Midbrain (tissue), 1 donor: ENCODE measurements at places on chromosomes 16 and 17.

DNA sequence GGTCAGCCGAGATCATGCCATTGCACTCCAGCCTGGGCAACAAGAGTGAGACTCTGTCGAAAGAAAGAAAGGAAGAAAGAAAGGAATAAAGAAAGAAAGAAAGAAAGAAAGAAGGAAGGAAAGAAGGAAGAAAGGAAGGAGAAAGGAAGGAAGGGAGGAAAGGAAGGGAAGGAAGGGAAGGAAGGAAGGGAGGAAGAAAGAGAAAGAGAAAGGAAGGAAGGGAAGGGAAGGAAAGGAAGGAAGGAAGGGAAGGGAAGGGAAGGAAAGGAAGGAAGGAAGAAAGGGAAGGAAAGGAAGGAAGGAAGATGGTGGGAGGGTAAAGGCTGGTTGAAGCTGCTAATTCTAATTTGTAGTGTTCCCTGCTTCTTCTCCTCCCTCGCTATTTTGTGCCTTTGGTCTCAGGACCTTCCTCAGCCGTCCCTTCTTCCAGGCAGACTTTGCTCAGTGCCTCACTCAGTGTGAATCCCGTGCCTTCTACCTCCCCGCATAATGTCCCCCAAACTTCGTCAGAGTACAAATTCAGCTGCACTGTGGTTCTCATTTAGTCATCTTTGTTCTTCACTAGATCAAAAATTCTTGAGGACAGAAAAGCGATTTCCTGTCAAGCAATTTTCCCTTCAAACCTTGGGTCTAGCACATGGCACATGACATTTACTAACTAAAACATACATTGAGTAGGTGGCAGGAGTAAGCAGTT, 31.1 kb upstream of the PAFAH1B1 start:
- DNase-seq: no peak

DNA sequence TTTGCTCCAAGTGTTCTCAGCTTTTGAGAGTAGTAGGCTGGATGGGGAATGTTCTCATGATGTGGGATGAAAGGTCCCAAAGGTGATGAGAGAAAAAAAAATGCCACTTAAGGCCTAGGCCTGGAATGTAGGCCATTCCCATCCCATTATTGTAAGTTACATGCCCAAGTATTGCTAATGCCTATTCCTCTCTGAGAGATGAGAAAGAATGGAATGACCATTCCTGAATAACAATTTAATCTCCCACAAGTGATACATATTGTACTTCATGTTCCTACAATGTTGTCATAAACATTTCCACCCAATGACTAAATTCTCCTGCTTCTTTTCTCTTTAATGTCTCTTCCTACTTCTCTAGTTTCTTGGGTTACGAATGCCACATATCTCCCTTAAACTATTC, 102.8 kb upstream of the KCNJ16 start:
- no peak for DNase-seq

DNA sequence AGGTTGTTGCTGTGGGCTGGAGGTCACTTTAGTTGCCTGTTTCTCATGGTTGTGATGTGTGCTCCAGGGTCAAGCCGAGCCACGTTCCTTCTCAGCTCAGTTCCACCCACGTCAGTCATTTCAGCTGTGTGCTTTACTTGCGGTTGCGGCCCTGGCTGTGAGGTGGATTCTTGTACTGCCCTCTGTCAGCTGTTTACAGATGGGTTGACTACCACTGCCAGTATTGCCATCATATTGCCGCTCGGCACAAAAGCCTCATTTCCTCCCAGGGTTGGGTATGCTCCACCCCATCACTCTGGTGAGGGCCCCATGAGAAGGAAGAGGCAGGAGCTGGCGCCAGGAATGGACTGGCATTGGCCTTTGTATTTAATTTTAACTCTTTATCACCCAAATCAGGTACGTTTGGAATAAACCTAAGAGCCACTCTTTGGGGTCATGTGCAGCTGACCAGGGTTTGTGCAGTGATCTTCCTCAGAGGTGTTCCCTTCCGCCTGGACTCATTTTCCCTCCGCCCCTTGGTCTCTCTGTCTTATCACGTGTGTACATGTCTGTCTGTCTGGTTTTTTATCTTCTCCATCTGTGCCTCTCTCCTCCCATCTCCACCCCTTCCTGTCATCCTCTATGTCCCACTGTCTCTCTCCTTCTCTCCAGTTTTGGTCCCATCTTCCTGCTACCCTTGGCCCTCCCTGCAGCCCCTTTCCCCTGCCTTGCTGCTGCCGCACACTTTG, 25.0 kb downstream of the METTL22 start:
- DNase-seq: no peak

- DNase-seq: no peak
These were observed 58.4 kb downstream of the TMEM100 start for GRCh38 chr17:55664287-55664686.

- DNase-seq: no peak
These were observed 4.6 kb downstream of the RAI1 start for GRCh38 chr17:17685775-17686291.

DNA sequence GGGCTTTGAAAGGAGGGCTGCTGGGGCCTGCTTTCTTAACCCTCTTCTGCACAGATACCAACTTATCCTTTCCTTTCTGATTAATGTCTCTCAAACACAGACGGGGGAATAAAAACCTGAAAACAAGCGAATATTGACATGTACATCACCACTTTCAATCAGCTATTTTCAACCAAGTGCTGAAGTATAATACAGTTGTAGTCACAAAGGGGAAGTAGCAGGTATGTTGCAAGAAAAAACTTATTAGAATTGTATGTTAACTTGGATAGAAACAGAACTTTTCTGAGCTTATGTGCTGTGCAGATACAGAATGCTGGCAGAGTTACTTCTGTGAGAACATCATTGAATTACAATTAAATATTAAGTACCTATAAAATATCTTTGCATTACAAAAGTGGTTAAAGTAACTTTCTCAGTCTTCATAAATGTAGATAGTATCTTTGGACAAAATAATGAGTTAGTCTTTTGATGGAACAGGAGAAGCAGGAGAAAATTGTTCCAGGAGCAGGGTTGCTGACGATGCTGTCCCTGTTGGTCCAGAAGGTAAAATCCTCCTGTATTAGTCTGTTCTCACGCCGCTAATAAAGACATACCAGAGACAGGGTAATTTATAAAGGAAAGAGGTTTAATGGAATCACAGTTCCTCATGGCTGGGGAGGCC, 59.5 kb downstream of the RPTOR start:
- no peak for DNase-seq
